ENCODE measurements at places on chromosomes 5 and 9. TPM values are rescaled to one million over a fixed set of nuclear protein-coding genes. Genes with fewer than 3 reads are reported as not detected.

TAF11L10 gene
- not detected for total RNA-seq

GDA gene
- not detected for total RNA-seq

ZNF462 gene
- total RNA-seq = 18.9 TPM

ST8SIA4 gene
- 0.13 TPM for total RNA-seq

ZMAT2 gene
- 52.0 TPM for total RNA-seq

PPP1R2B gene
- total RNA-seq = 0.22 TPM

PCDHB7 gene
- 2.0 TPM for total RNA-seq

LMX1B gene
- total RNA-seq = 2.9 TPM

BARHL1 gene
- total RNA-seq = not detected

ZBTB43 gene
- total RNA-seq = 22.6 TPM

NDST1 gene
- total RNA-seq = 60.5 TPM

DDX4 gene
- total RNA-seq = not detected

SPATA31A3 gene
- total RNA-seq = not detected

EGFL7 gene
- total RNA-seq = 9.2 TPM

DIRAS2 gene
- total RNA-seq = under 0.01 TPM

DEPDC1B gene
- 5.1 TPM for total RNA-seq

All from articular chondrocyte of knee joint (primary cell).